ENCODE measurements at places on chromosomes 3 and 15. TPM values are rescaled to one million over a fixed set of nuclear protein-coding genes. Genes with fewer than 3 reads are reported as not detected.

Gene ERICH6
- polyA plus RNA-seq = 0.04 TPM

- H3K4me3 ChIP-seq = no peak overlapping the region
- peak; percentile 36 for DNase-seq
- H3K36me3 ChIP-seq = no peaks in the 10 kb centered on the region
- peaks cover 27% of the 10 kb centered on the region for H3K4me1 ChIP-seq
These were observed 81.5 kb downstream of the PPM1L start for GRCh38 chr3:160837394-160837980.

DNA sequence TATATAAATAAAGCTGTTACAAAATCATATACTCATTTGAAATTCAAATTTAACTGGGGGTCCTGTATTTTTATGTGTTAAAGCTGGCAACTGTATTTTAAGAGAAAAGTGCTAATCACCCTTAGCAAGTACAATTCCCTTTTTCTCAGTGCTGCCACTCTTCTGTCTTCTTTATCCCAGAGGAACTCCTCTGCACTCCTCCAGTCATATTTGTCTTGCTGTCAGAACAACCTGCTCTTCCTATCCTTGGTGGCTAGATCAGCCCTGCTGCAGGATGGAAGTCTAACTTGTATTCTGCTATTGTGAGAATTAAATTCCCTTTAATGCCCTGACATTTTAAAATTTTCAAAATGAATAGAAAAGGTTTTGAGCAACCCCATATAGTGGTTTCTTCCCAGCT is 123.9 kb upstream of the TNIK start:
- H3K4me3 ChIP-seq = no peak overlapping the region
- no peaks in the 10 kb centered on the region for H3K36me3 ChIP-seq
- H3K4me1 ChIP-seq = no peaks in the 10 kb centered on the region
- no peaks in the 10 kb centered on the region for H3K27me3 ChIP-seq
- no peak for DNase-seq

DNA sequence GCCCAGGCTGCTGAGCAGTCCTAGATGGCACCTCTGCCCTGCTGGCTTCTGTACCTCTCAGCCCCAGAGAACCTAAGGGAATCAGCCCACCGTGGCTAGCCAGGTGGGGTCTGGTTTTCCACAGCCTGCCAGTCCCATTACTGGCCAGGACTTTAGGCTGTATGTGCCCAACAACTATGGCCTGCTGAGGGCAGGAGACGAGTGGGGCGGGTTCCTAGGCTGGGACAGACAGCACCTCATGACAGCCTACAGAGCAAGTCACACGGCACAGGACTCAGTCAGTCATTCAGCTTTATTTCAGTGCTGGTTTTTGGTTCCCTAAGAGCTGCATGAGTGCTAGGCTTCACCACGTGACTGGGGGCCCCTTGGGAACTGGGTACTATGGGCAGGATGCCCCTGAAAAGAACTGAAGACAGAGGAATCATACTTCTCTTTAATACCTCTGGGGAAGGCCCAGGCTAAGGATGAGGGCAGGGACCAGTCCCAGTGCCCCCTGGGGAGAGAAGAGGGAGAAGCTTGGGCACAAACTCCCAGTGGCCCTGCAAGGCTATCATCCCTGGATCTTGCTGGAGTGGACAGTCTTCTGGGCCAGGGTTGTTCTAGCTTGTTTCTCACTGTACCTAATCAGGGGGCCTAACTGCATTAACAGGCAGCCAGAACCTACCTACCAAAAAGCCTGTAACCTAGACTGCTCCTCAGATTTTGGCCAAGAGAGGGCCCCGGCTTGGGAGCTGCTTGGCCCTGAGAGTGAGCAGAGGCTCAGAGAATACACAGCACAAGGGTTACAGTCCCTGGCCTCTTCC is 14.8 kb downstream of the CLK3 start:
- no peaks in the 10 kb centered on the region for H3K4me1 ChIP-seq
- no peak overlapping the region for H3K27ac ChIP-seq
- H3K4me3 ChIP-seq = no peak overlapping the region
- no peak for DNase-seq
- H3K36me3 ChIP-seq = peaks cover 100% of the 10 kb centered on the region
- no peaks in the 10 kb centered on the region for H3K27me3 ChIP-seq

Gene SCN11A
- polyA plus RNA-seq = not detected

DNA sequence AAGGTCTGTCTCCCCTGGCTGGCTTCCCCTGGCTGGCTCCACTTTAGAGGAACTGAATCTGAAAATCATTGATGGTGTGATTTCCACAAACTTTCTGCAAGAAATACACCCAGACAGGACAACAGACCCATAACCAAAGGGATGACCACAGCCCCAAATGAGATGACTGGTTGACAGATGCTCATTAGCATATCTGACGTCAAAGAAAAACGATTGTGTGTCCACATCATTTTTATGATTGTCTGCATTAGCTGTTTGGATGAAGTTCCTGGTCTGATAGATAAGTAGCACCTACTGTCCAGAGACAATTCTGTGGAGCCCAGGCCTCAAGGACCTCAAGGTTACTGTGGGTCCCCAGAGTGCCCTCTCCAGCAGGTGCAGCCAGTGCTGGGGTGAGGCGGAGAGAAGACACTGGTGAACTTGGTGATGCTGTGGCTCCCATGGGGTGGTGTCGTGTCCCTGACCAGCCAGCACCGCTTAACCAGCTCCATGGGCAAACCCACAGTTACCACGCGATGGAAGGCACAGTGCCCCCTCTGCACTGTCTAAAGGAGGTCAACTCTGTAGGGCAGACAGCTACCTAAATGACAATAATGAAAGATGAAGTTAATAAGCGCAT is 127.4 kb downstream of the NSMCE3 start:
- H3K27me3 ChIP-seq = no peaks in the 10 kb centered on the region
- no peak overlapping the region for H3K27ac ChIP-seq
- H3K4me1 ChIP-seq = no peaks in the 10 kb centered on the region

Gene MAP4
- 18.4 TPM for polyA plus RNA-seq

DNA sequence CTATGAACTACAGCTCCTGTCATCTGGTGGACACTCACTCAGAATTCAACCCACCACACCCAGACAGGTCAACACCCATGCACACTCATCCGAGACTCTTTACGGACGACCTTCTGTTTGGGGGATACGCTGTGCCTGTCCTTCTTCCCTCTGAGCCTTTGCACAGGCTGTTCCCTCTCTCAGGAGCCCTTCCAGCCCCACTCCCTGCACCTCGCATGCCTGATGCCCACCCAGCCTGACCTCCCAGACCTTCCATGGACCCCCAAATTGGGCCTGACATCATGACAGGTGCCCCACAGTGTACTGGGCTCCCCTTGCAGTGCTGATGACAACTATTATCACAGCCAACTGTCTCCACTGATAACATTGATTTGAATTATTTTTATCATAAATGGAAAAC is 135.8 kb downstream of the NSMCE3 start:
- DNase-seq = no peak
- no peaks in the 10 kb centered on the region for H3K36me3 ChIP-seq
- no peak overlapping the region for H3K4me3 ChIP-seq
- no peaks in the 10 kb centered on the region for H3K4me1 ChIP-seq
- H3K27me3 ChIP-seq = no peaks in the 10 kb centered on the region

DNA sequence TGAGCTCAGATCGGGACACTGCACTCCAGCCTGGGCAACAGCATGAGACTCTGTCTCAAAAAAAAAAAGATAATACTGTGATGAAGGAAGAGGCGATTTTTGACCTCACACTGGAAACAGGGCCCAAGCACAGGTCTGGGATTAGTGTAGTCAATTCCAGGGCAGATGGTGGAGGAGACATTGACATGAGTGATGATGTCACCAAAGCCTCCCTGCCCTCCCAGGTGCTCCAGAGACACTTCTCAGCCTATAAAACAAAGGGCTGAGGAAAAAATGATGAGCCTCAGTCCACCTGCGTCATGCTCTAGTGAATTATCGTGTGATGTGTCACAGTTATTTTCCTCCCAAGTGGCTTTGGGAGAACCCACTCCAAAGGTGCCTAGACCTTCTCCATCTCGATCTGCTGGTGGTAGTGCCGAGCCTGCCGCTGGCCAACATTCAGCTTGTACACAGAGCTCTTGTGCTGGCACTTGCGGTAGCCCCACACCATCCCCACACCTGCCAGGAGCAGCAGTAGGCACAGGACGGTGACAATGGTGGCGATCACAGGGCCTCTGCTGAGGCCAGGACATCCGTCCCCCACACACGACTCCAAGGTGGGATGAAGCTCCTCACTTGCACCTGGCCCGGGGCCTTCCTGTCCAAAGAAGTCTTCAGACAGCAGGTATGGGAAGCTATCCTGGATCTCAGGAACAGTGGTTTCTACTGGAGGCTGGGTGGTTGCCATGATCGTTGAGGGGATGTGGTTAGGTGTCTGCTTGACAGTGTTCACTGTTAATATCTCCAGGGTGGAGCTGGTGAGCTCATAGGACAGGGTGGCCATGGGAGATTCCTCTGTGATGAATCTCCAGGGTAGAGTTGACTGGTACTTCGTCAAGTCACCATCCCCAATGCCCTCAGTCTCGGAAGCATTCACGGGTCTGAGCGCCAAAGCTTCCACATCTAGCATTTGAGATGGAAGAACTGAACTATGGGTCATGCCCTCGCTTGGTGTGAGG is 38.8 kb downstream of the CRTAP start:
- no peaks in the 10 kb centered on the region for H3K36me3 ChIP-seq
- peaks cover 17% of the 10 kb centered on the region for H3K4me1 ChIP-seq
- DNase-seq = no peak
- H3K27ac ChIP-seq = no peak overlapping the region
- H3K27me3 ChIP-seq = no peaks in the 10 kb centered on the region
- H3K4me3 ChIP-seq = no peak overlapping the region

Gene NAA50
- 32.2 TPM for polyA plus RNA-seq

DNA sequence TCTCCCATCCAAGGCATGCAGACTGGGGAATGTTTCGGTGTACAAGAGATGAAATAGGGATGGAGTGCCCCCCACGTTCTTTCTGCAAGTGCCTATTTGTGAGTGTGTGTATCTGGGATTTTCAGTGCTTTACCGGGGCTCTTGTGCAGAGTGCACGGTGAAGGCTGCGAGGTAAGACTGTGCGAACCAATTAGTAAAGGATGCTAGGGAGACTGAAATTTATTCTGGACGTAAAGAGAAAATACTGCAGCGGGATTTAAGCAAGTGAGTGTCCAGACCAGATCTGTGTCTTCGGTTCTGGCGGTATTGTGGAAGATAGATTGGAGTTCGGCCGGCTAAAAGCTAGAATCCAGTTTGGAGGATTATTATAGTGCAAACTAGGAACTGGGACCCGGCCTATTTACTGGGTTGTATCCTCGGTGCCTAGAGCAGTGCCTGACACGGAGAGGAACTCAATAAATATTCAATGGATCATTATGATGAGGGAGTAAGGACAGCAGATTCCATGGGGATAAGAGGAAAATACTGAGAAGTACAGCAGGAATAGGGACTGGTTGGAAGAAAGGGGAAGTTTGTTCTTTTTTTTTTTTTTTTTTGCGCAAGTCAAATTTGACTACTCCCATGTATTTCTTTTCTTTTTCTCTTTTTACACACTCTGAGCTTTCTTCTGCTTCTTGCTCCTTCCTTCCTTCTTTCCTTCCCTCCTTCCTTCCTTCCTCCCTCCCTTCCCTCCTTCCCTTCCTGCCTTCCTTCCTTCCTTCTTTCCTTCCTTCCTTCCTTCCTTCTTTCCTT is 580 bp upstream of the MAGEF1 start:
- H3K4me3 ChIP-seq = peak overlapping the region; percentile 50
- H3K27me3 ChIP-seq = no peaks in the 10 kb centered on the region
- peak overlapping the region; percentile 56 for H3K27ac ChIP-seq

Gene SNTN
- polyA plus RNA-seq = not detected

DNA sequence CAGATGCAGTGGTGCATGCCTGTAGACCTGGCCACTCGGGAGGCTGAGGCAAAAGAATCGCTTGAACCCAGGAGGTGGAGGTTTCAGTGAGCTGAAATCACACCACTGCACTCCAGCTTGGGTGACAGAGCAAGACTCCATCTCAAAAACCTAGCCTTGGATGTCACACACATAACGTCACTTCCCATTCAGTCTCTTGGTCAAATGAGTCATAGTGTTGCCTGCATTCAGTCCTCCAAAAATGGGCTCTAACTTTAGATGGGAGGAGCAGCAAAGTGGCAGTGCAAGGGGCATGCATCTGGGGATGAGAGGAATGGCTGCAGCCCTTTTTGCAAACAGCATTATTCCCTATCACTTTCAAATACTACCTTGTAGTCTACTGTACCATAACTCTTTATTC is 62.9 kb upstream of the AGBL1 start:
- H3K27me3 ChIP-seq = no peaks in the 10 kb centered on the region
- no peaks in the 10 kb centered on the region for H3K36me3 ChIP-seq
- H3K4me1 ChIP-seq = no peaks in the 10 kb centered on the region

- H3K27ac ChIP-seq = no peak overlapping the region
- DNase-seq = no peak
- no peak overlapping the region for H3K4me3 ChIP-seq
- H3K27me3 ChIP-seq = no peaks in the 10 kb centered on the region
- no peaks in the 10 kb centered on the region for H3K36me3 ChIP-seq
These were observed 20.8 kb downstream of the RAB6B start for GRCh38 chr3:133874761-133875438.

Gene SCAMP5
- 0.08 TPM for polyA plus RNA-seq

- H3K36me3 ChIP-seq = no peaks in the 10 kb centered on the region
- DNase-seq = no peak
These were observed 30.5 kb upstream of the SRP14 start for GRCh38 chr15:40069178-40070165.

DNA sequence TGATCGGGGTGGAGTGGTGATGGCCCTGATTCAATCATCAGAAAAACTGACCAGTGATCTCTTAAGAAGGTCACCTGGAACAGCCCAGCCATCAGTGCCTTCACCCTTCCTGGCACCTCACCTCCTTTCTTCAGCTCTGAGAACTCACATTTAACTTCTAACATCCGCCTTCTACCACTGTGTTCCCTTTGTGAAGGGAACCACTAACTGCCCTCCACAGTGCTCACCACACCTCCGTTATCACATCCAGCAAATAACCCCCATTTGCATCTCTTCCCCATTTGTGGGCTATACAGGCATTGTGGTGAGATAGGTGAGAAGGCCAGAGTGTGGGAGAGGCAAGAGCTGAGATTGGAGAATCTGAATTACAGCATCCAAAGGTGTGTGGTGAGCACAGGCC is 107.4 kb downstream of the PLCL2 start:
- no peak for DNase-seq
- H3K27me3 ChIP-seq = no peaks in the 10 kb centered on the region
- H3K36me3 ChIP-seq = no peaks in the 10 kb centered on the region
- H3K27ac ChIP-seq = no peak overlapping the region
- no peak overlapping the region for H3K4me3 ChIP-seq

DNA sequence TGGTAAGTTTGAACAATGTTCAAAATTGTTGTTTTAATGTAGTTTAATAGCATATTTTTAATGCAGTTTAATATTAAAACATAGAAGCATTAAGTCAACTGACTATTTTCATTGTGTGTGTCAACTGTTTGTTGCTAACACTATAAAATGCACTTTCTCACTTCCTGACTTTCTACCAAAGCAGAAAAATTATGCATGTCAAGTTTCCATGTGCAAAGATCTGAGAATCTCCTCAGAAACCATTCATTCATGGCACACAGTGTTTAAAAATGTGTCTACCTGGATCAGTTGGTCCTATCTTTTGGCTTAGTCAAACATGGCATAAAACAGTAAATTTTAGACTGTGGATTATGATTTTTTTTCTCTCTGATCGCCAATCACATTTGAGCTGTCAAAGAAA is 156.0 kb downstream of the PLD1 start:
- no peak overlapping the region for H3K4me3 ChIP-seq
- H3K27ac ChIP-seq = no peak overlapping the region
- no peak for DNase-seq
- peaks cover 82% of the 10 kb centered on the region for H3K36me3 ChIP-seq
- no peaks in the 10 kb centered on the region for H3K27me3 ChIP-seq

- H3K27me3 ChIP-seq = no peaks in the 10 kb centered on the region
- no peak overlapping the region for H3K4me3 ChIP-seq
- no peak for DNase-seq
- H3K27ac ChIP-seq = no peak overlapping the region
- H3K4me1 ChIP-seq = peaks cover 10% of the 10 kb centered on the region
These were observed 58.4 kb upstream of the ATP2C1 start for GRCh38 chr3:130835483-130835882.

Gene SPTBN5
- 0.29 TPM for polyA plus RNA-seq

All from CD14-positive monocyte (primary cell).